Globus pallidus (tissue), 1 donor: ENCODE measurements at places on chromosomes 16 and 17.

GRCh38 chr17:43721537-43722268, 36.9 kb downstream of the SOST start:
- no peak for DNase-seq

- no peak for DNase-seq
Observed at GRCh38 chr16:81810894-81811538, 31.9 kb downstream of the PLCG2 start.

- DNase-seq = no peak
Observed at GRCh38 chr17:61794242-61794641, 69.1 kb downstream of the BRIP1 start.

- no peak for DNase-seq
Observed at GRCh38 chr16:2035431-2036199, 8.9 kb downstream of the NHERF2 start.

- DNase-seq = no peak
Observed at GRCh38 chr17:63250830-63251229, 195.3 kb downstream of the CYB561 start.

- no peak for DNase-seq
Observed at GRCh38 chr16:84193480-84193879, 2.5 kb downstream of the ADAD2 start.

DNA sequence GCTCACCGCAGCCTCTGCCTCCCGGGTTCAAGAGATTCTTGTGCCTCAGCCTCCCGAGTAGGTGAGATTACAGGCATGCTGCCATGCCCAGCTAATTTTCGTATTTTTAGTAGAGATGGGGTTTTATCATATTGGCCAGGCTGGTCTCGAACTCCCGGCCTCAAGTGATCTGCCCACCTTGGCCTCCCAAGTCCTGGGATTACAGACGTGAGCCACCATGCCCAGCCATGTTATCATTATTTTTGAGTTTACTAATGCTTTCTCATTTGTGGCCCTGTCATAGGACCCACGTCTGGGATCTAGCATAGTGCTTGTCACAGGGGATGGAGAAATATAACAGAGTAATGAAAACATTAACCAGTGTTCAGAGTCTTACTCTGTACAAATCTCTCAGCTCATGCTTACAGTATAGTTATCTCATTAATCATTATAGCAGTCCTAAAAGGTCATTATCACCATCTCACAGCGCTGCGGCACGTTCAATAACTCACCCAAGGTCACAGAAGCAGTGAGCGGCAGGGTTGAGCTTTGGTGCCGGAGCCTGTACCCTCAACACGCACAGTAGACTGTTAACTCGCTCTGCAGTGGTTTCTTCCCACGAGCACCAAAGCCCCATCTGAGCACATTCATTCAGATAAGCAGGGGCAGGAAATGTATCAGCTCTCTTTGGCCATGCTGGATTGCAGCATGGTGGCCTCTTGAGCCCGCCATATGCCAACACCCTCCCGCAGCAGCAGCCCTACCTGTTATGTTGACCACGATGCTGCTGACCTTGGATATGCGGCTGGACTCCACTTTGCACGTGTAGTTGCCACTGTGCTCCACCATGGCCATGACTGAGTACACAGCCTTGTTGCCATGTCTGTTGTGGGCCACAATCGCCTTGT, 21.4 kb downstream of the PECAM1 start:
- DNase-seq = no peak

DNA sequence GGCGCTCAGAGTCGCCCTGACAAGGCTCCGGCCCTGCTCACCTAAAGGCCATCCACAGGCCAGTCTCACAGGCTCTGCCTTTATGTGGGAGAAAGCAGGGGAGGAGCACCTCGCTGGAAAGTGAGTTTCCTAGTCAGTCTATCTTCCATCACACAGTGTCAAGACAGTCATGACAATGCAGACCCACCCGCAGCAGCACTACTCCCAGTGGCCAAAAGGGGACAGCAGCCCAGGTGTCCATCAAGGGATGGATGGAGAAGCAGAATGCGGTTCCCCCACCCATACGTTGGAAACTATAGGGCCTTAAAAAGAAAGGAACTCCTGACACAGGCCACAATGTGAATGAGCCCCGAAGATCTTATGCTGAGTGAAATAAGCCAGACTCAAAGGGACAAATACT, 226.8 kb downstream of the ENGASE start:
- no peak for DNase-seq

DNA sequence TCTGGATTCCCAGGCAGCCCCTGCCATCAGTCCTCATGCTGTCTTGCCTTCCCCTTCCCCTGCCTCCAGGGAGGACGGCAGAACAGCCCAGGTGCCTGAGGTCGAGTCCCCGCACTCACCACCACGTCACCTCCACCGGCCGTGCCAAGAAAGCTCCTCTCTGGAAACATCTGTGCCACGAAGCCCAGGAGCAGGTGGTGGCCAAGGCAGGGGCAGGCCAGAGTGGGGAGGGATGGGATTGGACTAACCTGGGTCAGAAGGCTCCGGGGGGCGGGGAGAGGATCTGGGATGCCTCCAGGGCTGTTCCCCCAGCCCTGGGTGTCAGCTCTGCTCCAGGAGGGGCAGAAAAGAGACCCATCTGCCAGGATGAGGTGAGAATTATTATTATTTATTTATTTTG, 7.4 kb upstream of the DPEP1 start:
- no peak for DNase-seq

- DNase-seq = no peak
Observed at GRCh38 chr17:74691151-74691550, 21.6 kb downstream of the CD300LF start.
